ENCODE measurements at places on chromosomes 4 and X. TPM values are rescaled to one million over a fixed set of nuclear protein-coding genes. Genes with fewer than 3 reads are reported as not detected.

The IL13RA1 gene
- total RNA-seq = 33.4 TPM

The TRIM61 gene
- total RNA-seq = not detected

The IL9R gene
- 0.44 TPM for total RNA-seq

DNA sequence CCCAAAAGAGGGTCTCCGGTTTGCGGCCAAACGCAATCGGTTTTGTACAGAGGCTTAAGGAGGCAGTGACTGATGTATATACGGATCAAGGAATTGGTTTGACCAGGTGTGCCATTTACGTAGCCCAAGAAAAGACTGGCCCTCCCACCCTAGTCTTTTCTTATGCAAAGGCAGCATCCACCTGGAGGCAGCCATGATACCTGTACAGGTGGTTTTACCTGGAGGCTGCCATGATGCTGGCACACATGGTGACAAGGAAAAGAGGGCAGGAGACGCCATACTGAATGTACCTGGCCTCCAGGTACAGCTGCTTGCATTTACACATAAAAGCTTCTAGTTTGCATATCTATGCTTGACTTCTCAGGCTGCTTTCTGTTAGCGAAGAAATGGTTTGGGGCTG is 917.7 kb upstream of the INTU start:
- H3K36me3 ChIP-seq = no peaks in the 10 kb centered on the region
- no peaks in the 10 kb centered on the region for H3K27me3 ChIP-seq
- DNase-seq = no peak
- no peak overlapping the region for H3K4me3 ChIP-seq
- H3K4me1 ChIP-seq = no peaks in the 10 kb centered on the region

- DNase-seq = no peak
- no peaks in the 10 kb centered on the region for H3K27me3 ChIP-seq
- H3K27ac ChIP-seq = no peak overlapping the region
- H3K4me1 ChIP-seq = no peaks in the 10 kb centered on the region
Measured at GRCh38 chrX:79107891-79108718, 36.4 kb upstream of the GPR174 start.

The GUCY2F gene
- not detected for total RNA-seq

DNA sequence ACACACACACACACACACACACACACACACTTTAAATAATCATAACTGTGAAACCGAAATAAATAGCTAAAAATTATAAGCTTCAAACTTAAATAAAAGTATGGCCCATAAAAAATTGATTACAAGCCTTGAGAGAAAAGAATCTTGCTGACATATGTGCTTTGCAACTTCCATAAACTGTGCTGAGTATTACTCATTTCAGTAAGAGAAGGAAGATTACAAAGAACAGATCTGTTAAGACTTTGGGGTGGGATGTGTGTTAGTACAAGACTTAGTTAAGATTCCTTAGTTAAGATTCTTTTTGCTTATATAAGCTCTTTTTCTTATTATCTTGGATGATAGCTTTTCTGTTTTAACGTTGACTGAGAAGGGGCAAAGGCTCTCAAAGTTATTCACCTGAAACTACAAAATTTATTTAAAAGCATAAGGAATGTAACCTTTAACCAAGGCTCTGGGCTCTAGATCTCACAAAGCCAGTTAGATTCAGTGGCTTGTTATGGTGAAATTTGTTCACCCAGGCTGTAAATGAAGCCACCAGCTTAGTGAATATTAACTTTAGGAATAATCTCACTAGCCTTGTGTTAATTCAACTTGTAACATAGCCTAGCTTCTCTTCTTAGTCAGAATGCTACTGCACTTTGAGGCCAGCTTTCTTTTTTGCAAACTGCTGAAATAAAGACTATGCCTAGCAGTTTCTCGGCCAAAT is 58.2 kb downstream of the ARSJ start:
- peak overlapping the region; percentile 34 for H3K27ac ChIP-seq
- no peak overlapping the region for H3K4me3 ChIP-seq
- DNase-seq = no peak
- H3K27me3 ChIP-seq = no peaks in the 10 kb centered on the region

The UCP1 gene
- total RNA-seq = 0.51 TPM

DNA sequence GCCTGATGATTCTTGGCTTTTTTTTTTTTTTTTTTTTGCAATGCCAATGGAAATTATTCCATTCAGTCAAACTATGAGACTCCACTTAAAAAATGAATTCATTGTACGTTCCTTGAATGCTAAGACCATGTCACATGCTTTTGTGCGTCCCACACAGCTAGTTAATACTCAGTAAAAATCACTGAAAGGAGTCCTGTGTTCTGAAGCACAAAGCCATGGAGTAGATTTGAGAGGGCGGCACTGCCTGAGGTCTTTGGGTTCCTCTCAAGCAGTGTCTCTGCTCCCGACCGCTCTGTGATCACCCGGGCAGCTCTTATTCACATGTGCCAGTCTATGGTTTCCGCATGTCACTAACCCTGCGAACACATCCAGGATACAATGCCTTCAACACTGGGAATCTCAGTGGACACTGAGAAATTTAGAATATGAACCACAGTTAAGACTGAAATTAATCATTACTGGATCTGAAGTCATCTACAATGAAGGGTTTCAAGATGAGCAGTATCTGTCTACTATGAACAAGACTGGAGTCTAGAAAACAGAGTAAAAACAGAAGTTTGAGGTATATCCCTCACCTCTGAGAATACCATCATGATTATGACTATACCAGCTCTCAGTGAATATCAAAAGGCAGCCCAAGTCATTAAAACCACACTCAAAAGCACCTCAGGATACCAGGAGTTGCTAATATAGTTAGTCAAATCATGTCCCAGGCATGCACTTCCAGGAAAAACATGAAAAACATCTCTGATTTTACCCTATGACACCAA is 193.0 kb downstream of the MGST2 start:
- H3K4me1 ChIP-seq = peaks cover 38% of the 10 kb centered on the region
- DNase-seq = no peak
- no peak overlapping the region for H3K4me3 ChIP-seq

DNA sequence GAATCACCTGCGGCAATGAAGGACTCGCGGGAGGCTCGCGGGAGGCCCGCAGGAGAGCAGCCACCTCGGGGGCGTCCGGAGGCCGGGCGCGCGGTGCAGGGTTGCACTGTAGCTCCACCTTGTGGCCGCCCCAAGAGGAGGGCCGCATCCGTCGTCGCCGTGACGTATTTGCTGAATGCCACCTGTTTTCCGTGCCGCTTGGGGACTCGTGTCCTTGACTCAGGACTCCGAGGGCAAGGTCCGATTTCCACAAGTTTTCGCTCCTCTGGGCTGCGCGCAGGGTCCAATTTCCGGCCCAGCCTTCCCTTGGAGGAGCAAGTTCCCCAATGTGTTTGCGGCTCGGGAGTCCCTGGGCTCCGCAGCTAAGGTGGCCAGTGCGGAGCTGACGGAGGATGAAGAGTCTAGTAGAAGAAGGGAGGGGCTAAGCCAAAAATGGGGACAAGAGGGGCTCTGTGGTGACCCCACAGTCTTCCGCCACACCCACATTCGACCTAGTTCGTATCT is 10.7 kb upstream of the DLG3 start:
- peak overlapping the region; percentile 54 for H3K4me3 ChIP-seq
- DNase-seq = peak; percentile 84
- no peaks in the 10 kb centered on the region for H3K36me3 ChIP-seq
- no peaks in the 10 kb centered on the region for H3K27me3 ChIP-seq
- H3K4me1 ChIP-seq = peaks cover 7% of the 10 kb centered on the region
